ENCODE measurements at places on chromosomes 2 and 18.

GRCh38 chr2:75466708-75467311 is 93.9 kb downstream of the EVA1A start:
- no peak for DNase-seq

GRCh38 chr2:120840795-120841487 is 105.3 kb downstream of the GLI2 start:
- DNase-seq = no peak

DNA sequence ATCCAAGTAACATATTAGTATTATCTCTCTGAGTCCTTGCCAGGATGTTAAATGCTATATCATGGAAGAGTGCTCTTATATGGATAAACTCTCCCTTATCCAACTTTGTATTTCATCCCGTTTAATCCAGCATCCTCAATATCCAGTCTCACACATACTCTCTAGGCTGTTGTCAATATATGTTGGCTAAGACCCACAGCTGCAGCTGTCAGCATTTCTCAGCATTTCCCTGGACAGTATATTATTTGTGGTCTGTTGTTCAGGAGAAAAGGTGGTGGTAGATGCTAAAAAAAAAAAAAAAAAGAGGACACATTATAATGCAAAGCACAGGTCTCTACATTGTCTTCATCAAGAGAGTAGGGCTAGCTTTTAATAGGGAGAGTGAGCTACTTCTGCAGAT is 1368.0 kb upstream of the ZEB2 start:
- DNase-seq = no peak

DNA sequence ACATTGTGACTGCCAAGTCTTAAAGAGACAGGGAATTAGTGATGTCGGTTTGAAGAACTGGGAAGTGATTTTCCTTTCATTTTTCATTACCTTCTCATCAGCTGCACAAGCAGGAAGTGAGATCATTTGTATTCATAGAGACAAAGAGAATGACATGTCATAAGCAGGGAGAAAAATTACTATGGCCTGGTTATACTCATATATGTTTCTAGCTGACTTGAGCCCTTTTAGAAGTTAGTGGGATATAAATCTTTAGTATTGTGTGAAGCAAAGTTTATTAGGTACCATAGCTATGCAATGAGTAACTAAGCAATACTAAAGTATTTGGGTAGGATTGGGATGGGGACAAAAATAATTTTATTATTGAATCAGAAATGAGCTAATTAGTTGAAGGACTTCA is 284.1 kb downstream of the PID1 start:
- no peak for DNase-seq

- no peak for DNase-seq
Measured at GRCh38 chr2:200765139-200765951, 46.4 kb upstream of the BZW1 start.

DNA sequence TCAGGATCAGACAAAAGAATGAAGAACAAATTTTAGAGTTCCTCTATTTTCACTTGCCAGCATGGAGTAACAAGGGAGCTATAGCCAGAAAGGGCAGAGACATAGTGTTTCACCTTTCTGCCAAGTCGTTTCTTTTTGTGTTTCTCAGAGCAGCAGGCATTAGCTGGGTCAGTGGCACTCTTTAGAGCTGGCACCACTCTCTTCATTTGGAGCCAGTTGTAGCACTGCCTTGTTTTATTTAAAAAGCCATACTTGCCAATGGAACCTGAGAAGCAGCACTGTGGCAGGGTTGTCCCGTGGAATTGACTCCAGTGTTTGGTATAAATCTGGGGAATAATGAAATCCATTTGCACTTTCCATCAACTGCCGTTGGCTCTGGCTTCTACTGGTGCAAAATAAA is 64.0 kb downstream of the LRRTM4 start:
- no peak for DNase-seq

DNA sequence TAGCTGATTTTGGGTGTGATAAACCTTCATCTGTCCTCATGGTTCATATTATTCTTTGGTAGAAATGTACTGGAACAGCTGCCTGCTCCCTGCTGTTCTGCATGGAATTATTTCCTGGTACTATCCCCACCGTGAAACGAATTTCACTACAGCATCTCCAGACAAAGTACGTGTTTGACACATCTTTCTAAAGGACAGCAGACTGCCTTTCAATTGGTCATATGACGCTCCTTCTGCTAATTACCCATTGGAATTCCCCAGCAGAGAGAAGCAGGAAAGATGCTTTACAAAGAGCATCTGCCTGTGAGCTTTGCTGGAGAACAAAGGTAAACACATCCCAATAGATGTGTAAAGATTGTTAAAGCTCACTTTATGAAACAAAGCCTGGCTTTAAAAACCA is 4.4 kb upstream of the RFX8 start:
- no peak for DNase-seq

- DNase-seq = no peak
Measured at GRCh38 chr18:77754475-77755044, 504.9 kb downstream of the GALR1 start.

DNA sequence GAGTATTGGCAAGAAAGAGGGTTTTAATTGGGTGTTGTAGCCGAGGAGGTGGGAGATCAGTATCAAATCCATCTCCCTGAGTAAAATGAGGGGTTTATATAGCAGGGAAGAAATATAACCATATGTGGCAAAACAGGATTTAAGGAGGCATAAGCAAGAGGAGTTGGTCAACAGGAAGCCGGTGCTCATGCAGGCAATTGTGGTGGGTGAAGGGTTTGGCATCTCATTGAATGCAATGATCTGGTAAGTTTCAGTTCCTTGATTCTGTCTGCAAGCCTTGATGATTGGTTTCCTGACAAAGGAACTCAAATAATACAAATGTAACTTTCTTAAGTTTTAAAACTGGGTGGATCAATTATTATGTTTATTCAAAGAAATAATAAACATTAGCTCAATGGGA is 564.4 kb upstream of the LINC00305 start:
- DNase-seq = no peak

- no peak for DNase-seq
Measured at GRCh38 chr2:240466579-240467148, 31.2 kb downstream of the GPC1 start.

DNA sequence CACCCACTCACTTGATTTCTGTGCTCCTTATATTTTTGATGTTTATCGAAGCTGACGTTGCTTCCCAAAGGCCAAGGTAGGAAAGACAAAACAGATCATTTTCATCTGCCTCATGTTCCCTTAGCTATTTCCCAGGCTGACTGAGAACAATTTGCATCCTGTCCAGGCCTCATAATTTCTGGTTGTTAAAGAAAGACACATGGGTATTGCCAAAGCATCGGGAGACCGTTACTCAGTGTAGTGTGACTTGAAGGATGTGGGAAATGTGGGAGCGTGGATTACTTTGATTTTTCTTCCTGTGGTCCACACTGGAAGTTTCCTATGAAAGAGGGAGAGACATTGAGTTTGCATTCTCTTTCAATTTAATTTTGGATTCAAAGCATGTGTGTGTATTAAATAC is 204.6 kb downstream of the TRIB2 start:
- no peak for DNase-seq

DNA sequence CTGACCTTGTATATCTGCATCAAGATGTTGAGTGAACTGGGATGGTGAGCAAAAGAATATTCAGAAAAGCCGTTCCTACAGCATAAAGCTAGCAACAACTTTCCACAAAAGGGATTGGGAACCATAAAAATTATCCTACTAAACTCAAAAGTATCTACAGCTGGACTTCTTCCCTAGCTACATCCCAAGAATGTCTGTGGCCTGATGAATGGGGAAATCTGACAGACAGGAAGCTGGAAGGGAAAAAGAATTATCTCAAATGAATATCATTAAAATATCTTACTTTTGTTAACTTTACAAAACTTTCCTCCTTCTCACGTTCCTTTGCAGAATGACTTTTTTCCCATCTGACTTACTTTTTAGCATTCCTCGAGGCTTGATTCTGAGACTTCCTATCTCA is 150.9 kb downstream of the PDE11A start:
- no peak for DNase-seq

GRCh38 chr18:820591-821165 is 8.6 kb upstream of the YES1 start:
- DNase-seq = no peak

- no peak for DNase-seq
Measured at GRCh38 chr18:12308386-12309100, 502 bp downstream of the TUBB6 start.

- DNase-seq = no peak
Measured at GRCh38 chr18:38966841-38967240, 1401.2 kb upstream of the CELF4 start.

GRCh38 chr2:125312342-125312741 is 1287.3 kb downstream of the CNTNAP5 start:
- DNase-seq = no peak

DNA sequence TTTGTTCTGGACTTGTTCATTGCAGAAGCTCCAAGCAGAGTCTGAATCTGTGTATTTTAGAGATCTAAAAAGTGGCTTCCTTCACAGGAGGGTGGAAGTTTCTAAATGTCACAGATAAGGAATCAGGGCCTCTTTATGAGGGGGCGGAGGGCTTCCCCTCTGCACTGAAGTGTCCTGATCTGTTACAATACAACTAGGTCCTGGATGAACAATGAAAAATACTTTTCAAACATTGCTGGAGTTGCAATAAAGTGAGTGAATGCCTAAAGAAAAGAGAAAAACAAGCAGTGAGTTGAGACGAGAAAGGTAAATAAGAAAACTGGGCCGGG is 179.3 kb upstream of the HDAC4 start:
- no peak for DNase-seq

DNA sequence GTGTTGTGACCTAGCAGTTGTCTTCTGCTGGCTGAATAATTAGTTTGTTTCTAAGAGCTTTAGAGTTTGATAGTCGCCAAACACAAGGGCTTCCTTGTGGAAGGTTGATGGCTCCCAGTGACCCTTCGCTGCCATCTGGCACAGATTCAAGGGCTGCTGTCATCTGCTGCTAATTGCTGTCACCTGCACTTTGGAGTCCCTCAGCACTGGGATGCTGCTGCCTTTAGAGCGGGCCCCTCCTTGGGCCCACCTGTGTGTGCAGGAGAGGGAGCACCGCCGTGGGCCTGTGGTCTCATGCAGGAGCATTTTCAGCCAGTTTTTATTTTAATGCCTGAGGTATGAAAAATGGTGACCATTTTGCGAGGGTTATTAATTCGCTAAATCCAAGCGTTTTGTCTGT is 154.0 kb upstream of the NFATC1 start:
- no peak for DNase-seq

DNA sequence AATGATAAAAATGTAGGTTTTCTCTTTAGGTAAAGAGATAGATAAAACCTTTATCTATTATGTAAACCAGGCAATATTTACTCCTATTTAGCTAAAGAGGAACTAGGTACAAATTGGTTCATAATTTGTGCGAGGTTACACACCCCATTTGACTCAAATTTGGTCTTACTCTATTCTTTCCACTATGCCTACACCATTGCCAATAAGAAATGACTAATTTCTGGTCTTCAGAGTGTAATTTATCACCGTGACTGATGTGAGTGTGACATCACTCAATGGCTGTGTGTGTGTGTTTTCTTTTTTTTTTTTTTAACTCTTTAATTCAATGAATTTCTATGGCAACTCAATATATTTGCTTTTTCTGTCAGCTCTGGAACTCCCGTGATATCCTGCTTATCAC is 955.8 kb downstream of the TDRD15 start:
- DNase-seq = no peak

GRCh38 chr2:69097148-69097610 is 84.2 kb downstream of the ANTXR1 start:
- DNase-seq = no peak

- no peak for DNase-seq
Measured at GRCh38 chr2:167331636-167332232, 443.5 kb downstream of the XIRP2 start.

DNA sequence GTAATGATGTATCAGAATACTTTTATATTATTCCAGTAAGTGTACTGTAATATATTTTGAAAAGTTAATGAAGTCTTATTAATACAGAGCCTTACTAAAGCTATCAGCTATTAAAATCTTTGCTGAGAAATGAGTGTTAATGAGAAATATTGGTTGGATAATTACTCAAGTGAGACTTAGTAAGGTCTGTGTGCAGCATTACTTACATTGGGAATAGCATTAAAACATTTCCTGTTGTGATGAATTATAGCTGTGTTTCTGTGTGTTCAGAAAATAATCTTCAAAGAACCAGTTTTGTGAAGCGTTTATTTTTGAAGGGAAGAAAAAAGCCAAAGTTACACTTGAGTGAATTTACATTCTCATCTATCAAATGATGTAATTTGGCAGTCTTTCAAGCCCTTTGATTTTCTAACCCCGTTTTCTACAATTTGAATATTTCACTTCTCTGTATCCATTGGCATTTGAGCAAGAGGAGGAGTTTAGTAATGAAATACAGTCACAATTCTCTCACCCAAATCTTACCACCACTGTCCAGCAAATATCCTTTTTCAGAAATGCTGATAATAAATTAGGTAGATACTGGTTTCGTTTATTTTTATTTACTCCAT is 123.5 kb upstream of the BOD1L2 start:
- no peak for DNase-seq

GRCh38 chr2:39405364-39405763 is 31.7 kb downstream of the MAP4K3 start:
- no peak for DNase-seq

DNA sequence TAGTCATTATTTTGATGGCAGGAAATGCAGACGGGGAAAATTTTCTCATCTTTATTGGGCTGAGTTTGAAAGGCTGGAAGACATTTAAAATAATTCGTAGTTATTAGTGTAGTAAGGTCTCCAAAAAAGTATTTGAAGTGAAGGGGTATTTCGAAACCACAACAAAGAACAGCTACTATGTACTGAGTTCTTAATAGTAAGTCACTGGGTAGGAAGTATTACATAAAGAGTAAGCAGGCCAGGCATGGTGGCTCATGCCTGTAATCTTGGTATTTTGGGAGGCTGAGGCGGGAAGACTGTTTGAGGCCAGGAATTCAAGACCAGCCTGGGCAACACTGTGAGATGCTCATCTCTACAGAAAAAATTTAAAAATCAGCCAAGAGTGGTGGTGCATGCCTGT is 113.6 kb downstream of the MEP1B start:
- DNase-seq = no peak

DNA sequence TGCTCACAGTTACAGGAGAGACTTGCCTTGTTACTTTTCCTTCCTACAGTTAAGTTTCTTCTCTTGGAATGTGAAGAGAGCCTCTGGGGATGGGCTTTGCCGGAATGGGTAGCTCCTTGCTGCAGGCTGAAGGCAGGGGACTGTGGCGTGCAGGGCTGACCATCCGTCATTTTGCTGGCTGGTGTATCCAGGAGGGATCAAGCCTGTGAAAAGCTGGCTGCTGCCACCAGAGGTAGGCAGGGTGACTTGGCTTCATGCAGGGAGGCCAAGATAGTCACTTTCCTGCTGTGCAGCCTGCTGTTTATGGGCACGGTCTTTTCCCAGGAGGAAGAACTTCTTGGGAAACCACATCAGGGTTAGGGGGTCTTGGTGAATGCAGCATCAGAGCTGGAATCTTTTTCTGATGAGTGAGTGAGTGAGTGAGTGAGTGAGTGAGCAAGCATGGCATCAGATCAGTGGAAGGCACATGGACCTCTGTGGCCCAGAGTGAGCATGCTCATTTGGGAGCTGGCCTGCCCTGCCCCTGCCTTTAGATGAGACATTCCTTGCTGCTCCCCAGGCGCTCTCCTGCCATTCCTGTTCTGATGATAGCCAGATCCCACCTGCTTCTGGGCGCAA is 33.0 kb downstream of the FHOD3 start:
- DNase-seq = no peak

All from cerebellar nuclear complex (tissue), 1 donor.